Activated T-cell treated with anti-CD3 and anti-CD28 coated beads for 4 hours (primary cell): ENCODE measurements at places on chromosomes 12 and 14.

DNA sequence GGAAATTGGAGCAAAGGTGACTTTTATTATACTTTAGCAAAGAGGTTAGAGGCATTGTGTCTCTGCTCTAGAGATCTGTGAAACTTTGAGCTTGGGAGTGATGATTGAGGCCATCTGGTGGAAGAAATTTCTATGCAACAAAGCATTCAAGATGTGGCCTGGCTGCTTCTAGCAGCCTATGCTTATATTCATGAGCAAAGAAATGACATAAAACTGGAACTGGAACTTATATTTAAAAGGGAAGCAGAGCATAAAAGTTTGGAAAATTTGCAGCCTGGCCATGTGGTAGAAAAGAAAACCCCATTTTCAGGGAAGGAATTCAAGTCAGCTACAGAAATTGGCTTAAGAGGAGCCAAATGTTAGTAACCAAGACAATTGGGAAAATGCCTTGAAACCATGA is 70.4 kb downstream of the SDR9C7 start:
- no peak for DNase-seq

DNA sequence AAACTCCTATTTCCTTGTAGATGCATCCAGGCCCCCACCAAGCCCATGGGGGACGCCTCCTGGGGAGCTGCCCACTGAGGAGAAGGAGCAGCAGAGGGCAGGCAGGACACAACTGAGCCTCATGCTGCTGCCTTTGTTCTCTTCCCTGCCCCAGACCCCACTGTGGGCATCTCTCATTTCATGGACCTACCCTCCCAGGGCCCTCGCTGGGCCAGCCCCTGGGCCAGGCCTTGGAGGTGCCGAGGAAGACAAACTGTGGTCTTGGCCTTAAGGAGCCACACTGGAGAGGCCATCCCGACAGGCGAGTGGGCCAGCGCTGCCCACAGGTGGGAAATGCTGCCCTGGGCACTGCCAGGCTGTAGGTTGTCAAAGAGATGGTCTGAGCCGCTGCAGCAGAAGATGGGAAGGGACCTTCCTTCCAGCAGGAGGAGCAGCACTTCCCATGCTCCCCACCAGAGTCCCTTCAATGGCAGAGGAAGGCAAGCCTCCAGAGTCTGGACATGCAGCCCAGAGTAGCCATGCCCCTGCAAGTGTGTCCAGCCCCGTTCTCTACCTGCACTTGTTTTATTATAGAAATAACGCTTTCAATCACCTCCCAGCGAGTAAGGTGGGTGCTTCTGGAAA is 147.4 kb downstream of the BCL11B start:
- DNase-seq = no peak

DNA sequence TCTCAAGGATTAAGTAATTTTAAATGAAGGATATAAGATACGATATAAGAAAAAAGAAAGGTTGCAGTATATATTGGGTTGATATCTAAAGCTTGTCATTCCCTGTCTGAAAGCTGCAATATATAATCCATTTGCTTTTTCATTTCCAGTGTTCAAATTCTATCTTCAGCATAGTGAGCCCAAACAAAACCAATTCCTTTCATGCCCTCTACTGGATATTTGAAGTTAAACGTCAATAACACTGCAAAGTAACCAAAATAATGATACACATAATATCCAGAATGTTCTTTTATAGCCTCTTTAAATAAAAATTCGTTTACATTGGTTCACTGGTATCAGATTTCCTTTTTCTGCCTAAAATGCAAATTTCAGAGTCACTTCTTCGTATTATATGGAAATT is 64.5 kb upstream of the DAAM1 start:
- no peak for DNase-seq

DNA sequence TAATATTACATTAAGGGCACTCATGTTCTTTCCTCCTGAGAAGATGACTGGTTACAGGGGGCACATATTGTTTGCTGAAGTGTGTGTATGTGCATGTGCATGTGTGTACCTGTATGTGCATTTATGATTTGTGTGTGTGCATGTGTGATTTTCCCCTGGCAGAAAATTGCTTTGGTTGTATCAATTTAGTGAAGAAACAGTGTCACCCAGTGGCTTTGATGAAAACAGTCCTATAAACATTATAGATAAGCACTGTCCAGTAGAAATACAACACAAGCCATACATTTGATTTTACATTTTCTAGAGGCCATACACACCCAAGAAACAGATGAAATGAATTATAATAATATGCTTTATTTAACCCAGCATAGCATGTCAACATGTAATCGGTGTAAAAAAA is 8.6 kb downstream of the PDE3A start:
- no peak for DNase-seq

DNA sequence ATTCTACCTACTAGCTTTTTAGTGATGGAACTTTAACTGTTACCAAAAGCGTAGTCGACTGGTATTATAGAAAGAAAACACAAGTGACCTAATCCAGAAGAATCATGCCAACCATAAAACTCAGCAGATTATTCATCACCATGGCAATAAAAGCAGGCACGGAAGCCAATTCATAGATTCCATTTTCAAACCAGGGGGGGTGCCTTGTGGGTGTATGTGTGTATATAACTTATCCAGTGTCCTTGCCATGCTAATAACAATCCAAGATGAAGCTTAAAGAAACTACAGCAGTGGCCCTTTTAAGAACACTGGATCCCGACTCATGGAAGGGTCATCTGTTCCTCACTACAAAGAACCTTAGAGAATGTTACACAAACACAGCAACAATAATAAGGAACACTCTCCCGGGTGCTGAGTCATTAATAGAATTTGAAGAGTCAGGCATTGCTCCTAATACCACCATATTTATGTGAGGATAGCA is 61.0 kb downstream of the EPS8 start:
- DNase-seq = no peak

GRCh38 chr12:110058875-110059615 is 10.7 kb upstream of the C12orf76 start:
- DNase-seq = no peak

- no peak for DNase-seq
These were observed 79.5 kb downstream of the FAR2 start for GRCh38 chr12:29228474-29229157.

DNA sequence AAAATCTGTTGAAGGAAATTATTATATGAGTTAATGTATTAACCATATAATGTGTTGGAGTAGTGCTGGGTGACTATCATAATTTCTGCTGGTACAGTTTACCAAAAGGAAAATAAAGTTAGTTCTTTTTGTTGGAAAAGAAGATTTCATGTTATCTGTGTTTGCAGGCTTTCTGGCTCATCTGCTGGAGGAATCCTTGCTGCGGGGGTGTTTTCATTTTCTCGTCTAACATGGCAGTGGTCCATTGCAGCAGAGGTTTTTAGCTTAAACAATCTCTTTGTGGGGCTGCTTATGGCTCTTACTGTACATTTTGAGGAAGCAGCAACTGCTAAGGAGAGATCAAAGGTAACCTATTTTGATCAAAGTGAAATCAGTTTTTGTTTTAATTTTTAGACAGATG is 24.1 kb downstream of the TMEM260 start:
- no peak for DNase-seq

- DNase-seq = no peak
These were observed 112.0 kb downstream of the GPHN start for GRCh38 chr14:66619952-66620351.

- no peak for DNase-seq
These were observed 6.1 kb downstream of the CFAP73 start for GRCh38 chr12:113155646-113156045.

- DNase-seq = no peak
These were observed 1.3 kb upstream of the MYG1 start for GRCh38 chr12:53298164-53298563.

- peak; percentile 4 for DNase-seq
These were observed at the start of gene ISM2 for GRCh38 chr14:77498120-77498979. TSS of gene ISM2 (minus strand) at chr14:77498816. CDS start at chr14:77498793, 23 bp downstream.

- no peak for DNase-seq
These were observed 37.0 kb downstream of the ZFHX2 start for GRCh38 chr14:23514644-23514957.

- no peak for DNase-seq
These were observed 209.0 kb upstream of the FBXO33 start for GRCh38 chr14:39641224-39641623.
